ENCODE measurements at places on chromosomes 2 and 18.

DNA sequence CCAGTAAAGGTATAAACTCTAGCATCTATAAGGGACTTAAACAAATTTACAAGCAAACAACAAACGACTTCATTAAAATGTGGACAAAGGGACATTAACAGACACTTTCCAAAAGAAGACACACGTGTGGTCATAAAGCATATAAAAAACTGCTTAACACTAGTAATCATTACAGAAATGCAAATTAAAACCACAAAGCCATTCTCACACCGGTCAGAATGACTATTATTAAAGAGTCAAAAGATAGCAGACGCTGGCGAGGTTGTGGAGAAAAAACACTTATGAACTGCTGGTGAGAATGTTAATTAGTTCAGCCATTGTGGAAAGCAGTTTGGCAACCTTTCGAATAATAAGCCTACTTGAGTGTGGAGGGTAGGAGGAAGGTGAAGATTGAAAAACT, 217.1 kb upstream of the DLGAP1 start:
- no peak for DNase-seq

GRCh38 chr2:86011449-86011941, 94.2 kb downstream of the POLR1A start:
- DNase-seq: no peak

- DNase-seq: peak; percentile 47
These were observed 3.2 kb downstream of the UBXN4 start for GRCh38 chr2:135744760-135745314.

DNA sequence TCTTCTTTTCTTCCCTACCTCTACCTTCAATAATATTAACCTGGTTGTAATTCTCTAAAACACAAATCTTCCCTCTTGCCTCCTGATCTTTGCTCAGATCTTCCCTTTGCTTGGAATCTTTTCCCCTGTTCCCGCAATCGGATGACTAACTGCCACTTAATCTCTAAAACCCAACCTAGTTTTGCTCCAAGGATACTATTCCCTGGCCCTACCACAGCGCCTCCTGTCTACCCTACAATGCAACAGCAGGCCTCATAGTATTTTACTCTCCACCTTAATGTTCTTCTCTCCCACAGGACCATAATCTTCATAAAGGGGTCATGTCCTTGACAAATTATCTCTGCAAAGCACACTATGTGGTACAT, 246.8 kb upstream of the TNP1 start:
- no peak for DNase-seq

GRCh38 chr2:37111958-37112357, 27.6 kb downstream of the GPATCH11 start:
- DNase-seq: no peak
